D341Med (cell line): ENCODE measurements at places on chromosomes 6 and 20.

- peak; percentile 69 for DNase-seq
Measured at GRCh38 chr6:43951063-43951755, 176.0 kb downstream of the MRPL14 start.

- no peak for DNase-seq
Measured at GRCh38 chr20:50278377-50278683, 87.7 kb downstream of the CEBPB start.

DNA sequence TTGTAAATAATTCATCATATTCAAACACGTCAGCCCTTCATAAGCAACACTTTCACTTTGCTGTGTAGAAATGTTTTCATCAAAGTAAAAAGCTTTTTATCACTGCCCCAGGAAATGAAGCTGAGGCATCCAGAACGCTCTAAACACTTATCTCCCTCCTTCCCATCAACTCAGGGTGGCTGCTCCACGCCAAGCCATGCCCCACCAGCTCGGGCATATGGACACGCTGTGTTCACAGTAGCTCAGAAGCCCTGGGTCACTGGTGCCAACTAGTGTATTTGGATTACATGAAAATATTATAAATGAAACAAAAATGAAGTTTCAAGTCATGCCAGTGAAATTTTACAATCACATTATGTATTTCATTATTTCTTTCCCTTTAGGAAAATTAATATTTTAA lies 10.3 kb downstream of the PDE10A start:
- DNase-seq: no peak

DNA sequence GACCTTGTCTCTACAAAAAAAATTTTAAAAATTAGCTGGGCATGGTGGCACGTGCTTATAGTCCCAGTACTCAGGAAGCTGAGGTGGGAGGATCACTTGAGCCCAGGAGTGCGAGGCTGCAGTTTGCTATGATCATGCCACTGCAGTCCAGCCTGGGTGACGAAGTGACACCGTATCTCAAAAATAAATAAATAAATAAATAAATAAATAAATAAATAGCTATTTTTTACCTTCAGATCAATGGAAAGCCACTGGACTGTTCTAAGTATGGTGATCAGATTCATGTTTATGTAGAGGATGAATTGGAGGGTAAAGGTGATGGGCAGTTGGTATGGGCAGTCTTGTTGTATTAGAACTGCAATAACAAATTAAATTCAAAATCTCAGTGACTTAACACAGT lies 24.0 kb downstream of the DSTN start:
- no peak for DNase-seq

GRCh38 chr6:39347906-39348585 lies 25.5 kb upstream of the KCNK16 start:
- peak; percentile 83 for DNase-seq

DNA sequence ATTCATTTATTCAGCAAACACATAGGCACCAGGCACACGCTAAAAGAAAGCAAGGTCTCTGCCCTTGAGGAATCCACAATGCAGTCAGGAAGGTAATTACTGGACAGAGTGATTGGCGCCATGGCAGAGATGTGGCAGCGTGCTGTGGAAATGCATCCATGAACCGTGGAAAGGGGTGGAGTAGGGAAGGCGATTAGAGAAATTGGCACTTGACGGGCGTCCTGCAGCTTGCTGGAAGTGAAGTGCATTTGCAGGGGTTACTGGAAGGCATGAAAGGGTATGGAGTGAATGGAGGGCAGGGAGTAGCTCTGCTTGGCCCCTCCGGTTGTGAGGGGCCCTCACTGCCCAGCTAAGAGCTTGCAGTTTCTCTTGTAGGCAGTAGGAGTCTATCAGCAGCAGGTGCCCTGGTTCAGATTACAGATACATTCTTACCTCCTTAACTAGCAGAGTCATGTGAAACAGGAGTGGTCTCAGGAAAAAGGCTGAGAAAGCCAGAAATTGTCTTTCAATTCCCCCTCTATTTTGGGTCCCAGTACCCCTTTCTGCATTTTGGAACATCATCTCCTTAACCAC lies 122.5 kb upstream of the TIAM2 start:
- no peak for DNase-seq

DNA sequence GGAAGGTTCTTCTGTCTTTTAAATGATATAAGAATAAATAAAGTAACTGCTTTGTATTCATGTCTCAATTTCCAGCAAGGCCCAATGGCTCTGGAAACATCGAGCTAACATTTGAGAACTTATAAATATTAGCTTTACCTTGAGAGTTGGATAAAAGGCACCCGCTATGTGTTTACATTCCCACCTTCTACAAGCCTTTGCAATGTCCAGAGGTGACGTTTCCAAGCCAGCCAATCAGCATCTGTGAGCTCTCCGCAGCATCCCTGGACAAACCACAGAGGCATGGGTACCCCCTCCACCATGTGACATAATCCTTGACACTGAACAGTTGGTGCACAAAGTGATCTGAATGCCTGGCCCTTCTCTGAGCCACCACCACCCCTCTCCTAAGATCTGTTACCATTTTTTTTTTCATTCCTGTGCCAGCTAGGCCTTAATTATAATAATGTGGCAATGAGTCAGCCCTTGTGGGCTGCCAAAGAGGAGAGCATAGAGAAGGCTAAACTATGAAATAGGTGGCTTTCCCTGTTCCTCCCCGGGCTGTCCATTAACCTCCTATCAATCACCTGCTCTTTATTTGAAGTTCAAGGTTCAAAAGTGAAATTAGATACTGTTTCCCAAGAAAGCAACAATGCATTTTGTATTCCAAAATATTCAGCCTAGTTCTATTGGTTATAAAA lies 4.1 kb downstream of the CBLN4 start:
- no peak for DNase-seq

DNA sequence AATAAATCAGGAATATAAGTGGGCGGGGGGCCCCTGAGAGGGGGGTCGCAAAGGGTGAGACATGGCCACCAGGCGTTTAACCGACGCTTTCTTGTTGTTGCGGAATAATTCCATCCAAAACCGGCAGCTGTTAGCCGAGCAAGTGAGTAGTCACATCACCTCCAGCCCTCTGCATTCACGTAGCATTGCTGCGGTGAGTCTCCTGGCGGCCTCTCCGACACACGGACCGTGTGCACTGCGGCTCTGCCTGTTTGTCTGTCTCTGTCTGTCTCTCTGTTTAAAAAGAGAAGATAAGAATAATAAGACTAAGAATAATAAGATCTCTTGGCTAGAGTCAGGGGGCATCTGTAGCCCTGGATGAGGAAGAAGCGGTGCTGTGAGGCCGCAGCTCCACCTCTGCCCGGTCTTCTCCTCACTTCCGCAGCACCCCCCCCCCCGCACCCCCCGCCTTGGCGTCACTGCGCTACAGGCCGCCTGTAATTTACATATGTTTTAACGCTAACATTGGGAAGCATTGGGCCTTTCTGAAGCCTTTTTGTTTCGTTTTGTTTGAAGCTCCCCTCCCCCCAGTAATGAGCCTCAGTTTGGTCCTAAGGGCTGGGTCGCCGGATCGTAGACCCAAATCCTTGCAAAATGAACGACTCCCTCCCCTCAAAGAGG lies 993 bp downstream of the STX16 start:
- peak; percentile 67 for DNase-seq

GRCh38 chr6:136102991-136103688 lies 147.0 kb downstream of the MTFR2 start:
- DNase-seq: no peak

GRCh38 chr6:36581716-36582115 lies 12.4 kb upstream of the SRSF3 start:
- DNase-seq: no peak

DNA sequence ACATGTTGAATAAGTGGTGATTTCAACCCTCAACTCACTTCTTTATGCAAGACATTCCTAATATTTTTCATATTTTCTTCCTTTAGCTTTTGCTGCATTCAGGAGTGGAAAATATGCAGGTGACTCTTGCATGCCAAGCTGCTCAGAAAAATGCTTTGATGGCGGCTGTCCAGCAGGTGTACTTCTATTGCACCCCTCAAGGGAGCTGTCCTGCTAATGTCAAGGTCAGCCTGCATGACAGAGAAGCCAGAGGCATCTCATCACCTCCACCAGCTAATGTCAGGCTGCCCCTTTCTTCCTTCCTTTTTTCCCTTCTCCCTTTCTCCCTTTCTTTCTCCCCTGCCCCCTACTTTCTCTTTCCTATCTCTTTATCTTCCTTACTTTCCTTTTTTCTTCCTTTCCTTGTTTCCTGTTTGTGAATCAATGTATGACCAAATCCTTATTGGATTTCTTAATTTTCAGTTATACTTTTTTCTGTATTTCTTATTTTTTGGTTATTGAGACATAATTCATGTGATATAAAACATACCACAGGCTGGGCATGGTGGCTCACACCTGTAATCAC lies 112.2 kb downstream of the CD164 start:
- DNase-seq: no peak

DNA sequence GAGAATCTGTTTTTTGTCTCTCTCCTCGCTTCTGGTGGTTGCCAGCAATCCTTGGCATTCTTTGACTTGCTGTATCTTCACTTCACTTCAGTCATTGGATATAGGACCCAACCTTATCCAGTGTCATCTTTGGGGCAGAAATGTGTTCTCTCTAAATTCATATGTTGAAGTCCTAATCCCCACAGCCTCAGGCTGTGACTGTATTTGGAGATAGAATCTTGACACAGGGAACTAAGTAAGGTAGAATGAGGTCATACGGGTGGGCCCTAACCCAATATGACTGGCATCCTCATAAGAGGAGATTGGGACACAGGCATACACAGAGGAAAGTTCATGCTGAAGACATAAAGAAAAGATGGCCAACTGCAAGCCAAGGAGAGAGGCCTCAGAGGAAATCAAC lies 51.9 kb upstream of the TPD52L1 start:
- DNase-seq: no peak

DNA sequence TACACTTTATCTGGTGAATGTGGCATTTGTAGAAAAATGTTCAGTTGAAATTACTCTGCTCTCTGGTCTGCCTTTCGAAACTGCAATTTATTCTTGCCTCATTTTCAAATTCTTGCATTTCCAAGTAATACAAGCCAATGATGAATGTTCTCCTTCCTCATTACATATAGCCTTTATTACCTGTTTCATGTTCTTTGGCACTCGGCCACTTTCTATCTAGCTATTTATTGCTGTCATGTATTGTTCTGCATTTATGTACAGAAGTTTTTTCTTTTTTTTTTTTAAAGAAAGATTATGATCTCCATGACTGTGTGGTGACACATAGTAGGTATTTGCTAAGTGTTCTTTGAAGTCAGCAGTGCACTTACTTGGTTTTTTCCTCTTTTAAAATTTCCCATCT lies 261.4 kb downstream of the ZFAND3 start:
- DNase-seq: no peak

GRCh38 chr6:93801101-93801847 lies 381.9 kb upstream of the EPHA7 start:
- no peak for DNase-seq

GRCh38 chr6:35173427-35174087 lies 32.4 kb upstream of the TCP11 start:
- DNase-seq: no peak

DNA sequence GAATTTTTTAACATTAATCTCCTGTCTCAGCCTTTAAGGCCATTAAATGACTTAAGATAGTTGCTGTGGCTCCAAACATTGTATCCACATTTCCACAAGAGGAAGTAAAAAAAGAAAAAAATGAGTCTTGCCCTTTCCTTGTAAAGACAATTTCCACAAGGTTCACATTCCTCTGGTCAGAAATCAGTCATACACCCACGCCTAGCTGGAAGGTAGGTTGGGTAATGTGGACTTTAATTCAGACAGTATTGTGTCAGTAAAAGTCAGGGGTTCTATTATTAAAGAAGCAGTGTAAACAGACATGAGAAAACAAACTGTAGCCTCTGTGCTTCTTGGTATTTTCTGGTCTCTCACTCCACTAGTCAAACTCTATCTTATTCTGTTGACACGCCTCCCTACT lies 682.0 kb downstream of the GRIK2 start:
- DNase-seq: no peak
